ENCODE measurements at places on chromosomes 1 and 21.

DNA sequence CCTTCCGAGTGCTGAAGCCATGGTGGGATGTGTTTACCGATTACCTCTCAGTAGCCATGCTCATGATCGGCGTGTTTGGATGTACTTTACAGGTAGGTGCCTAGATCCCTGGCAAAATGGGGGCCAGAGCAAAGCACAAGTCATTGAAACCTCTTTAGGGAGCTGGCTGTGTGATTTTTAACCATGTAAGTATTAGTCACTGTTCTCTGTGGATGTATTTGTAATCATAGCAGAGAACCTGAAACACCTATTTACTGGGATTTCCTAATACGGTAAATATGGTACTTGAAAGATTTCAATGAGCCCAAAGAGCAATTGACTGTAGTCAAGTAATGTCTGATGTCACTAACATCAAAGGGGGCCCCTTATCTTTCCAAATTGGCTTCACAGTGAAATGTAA, 53.6 kb downstream of the LRRC8C start:
- DNase-seq = no peak

DNA sequence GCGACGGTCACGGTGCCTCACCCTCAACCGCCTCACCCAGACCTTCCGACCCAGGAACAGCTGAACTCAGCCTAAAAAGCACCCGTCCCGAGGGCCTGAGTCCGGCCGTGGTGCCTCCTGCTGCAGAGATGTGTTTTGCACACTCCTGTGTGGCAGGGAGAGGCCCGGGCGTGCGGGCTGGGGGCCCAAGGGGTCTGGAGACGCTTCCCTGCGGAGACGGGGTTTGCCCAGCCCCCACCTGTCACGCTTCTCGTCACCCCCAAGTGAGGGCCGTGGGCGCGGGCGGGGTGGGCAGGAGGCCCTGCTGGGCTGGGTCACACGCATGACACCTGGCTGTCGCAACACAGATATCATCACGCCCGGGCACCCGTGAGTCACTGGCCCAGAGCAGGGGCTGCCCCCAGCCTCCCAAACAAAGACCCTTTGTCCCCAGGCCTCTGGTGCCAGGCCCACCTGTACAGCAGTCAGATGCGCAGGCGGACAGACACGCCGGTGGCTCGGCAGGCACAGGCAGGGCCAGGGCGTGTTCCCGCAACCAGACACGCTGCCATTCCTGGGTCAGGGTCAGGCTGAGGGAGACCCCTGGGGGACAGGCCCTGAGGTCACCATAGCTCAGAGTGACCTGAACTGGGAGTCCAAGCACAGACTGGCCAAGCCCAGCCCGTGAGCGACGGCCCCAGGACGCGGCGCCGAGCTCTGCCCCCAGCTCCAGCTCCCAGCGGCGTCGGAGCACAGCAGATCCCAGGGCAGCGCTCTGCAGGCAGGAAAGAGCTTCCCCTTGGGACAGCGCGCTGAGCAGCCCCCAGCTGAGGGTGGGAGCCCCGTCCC, 6.1 kb downstream of the B3GALT6 start:
- DNase-seq = peak; percentile 48

GRCh38 chr1:182764029-182764727, 25.4 kb upstream of the NPL start:
- no peak for DNase-seq

DNA sequence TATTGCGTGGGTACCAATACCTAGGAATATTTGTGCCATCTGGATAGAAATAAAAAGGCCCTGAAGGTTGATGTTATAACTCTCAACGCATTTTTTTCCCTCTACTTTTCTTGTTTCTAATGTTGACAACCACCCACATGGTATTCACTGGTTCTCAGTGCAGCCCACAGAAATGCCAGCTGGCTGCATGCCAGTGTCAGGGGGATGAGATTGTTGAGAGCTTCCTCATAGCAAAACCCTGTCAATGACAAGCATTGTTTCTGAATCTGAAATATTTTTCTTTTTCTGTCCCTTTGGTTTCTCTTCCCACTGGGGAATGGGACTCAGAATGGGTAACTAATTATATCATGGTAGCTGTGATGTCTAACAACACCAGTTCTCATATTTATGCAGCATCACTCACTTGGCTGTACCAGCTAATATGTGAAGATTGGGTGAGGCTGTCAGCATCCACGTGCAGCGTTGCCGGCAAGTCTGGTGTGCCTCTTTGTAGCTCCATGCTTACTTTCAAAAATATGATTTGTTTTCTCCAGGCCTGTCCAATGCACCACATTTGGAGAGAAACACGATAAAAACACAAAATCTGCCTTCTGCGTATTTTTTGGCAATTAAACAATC, 284.6 kb downstream of the PTBP2 start:
- no peak for DNase-seq

DNA sequence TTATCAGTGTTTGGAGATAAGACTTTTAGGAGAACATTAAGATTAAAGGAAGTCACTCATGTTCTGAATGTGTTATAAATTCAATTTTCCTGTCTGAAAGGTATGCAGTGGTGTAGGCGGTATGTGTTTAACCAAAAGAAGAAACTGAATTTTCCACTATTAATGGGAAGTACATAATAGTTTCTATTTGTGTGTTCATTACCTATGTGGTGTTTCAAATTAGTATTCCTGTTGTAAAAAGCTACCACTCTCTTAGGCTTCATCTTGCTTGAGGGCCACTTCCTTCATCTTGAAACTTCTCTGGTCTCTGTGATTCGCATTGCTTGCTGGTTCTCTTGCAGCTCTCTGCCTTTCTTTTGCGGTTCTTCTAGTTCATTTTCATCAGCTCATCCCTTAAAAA, 123.4 kb downstream of the HLX start:
- DNase-seq = no peak

GRCh38 chr21:44524414-44525371, 15.3 kb downstream of the KRTAP10-1 start:
- no peak for DNase-seq

- no peak for DNase-seq
Observed at GRCh38 chr1:238998577-238998976, 387.8 kb upstream of the CHRM3 start.

DNA sequence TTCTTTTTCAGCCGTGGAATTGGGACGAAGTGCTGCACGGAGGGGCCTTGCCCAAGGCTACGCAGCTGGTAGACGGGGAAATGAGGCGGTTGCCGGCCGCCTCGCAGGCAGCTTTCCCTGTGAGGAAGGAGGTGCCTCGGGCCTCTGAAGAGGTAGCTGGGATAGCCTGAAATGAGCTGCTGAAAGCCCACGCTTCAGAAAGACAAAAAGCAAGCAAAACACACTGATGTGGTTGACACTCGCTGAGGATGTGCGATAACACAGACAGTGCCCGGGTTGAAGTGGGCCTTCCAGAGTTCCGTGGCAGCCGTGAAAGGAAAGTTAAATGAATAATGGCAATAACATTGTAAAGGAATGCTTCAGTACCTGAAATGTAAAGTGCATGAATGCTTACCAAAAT, 47.2 kb downstream of the S1PR1 start:
- DNase-seq = peak; percentile 66

DNA sequence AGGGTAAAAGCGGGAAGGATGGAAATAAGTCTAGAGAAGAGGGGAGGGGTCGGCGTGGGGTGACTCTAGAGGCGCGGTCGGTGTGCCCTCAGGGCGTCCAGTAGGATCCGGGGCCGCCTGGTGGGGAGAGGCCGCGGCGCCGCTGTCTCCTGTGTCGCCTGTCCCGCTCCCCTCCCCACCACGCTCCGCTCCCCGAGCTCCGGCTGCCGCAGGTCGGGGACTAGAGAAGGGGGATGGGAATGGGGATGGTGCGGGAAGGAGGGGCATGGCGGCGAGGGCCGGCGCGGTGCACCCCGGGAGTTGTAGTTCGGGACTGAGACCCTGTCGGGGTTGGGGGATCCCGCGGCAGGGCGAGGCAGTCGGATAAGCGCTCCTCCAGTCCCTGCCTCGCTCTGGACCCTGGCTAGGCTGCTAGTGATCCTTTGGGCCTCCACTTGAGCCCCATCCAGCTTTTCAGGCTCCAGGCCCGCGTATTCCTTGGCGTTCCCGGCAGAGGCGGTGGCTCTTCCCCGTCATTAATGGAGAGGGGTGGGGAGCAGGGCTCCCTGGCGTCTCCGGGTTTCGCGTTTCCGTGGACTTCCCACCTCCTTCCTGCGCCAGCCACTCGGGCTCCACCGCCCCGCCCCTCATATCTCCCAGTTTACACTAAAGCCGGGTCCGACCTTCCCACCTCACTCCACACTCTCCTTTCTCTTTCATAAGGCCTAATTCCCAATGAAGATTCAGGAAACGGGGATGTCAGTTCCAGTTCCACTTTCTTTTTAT, at the start of gene ENTREP3:
ENTREP3 (minus strand) TSS at position 241 of the 765 bp plus-strand sequence. CDS start 606 bp downstream, outside the sequence.
- peak; percentile 88 for DNase-seq

- DNase-seq = no peak
Observed at GRCh38 chr1:43134640-43135039, 37.5 kb downstream of the EBNA1BP2 start.

- DNase-seq = no peak
Observed at GRCh38 chr1:26302733-26303405, 3.6 kb downstream of the UBXN11 start.

- no peak for DNase-seq
Observed at GRCh38 chr1:157411064-157411463, 141.3 kb downstream of the FCRL5 start.

DNA sequence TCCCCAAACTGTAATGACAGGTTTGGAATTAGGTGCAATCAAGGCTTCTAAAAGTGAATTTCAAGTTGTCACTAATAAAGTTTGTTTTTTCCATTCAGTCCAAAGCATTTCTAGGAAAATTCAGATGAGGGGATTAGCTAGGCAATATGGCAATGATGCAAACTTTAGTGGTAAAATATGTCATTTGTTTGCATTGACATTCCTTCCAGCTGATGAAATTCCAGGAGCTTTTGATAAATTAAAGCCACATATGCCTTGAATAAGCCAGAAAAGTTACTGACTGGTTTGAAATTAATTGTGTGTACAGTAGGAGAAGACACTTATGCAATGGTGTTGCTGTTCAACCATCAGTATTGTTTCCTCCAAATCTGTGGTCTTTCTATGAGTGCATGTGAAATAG, 57.8 kb downstream of the MROH9 start:
- DNase-seq = no peak

DNA sequence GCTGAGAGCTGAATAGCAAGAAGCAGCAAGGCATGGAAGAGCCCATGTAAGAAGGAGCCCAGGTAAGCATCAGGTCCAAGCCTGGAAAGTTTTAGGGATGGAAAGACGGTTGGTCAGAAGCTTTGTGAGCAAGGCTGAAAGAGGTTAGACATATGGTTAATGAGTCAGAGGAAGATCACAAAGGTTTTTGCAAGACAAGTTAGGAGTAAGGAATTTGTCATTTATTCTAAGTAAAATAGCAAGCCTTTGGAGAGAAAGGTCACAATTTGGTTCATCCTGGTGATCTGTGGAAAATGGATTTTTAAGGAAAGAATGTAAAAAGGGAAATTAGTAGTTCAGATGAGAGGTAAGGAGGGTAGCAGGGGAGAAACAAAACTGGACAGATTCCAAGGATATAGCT, 106.7 kb downstream of the DPYD start:
- no peak for DNase-seq

GRCh38 chr1:200699871-200700270, 30.2 kb upstream of the DDX59 start:
- no peak for DNase-seq

DNA sequence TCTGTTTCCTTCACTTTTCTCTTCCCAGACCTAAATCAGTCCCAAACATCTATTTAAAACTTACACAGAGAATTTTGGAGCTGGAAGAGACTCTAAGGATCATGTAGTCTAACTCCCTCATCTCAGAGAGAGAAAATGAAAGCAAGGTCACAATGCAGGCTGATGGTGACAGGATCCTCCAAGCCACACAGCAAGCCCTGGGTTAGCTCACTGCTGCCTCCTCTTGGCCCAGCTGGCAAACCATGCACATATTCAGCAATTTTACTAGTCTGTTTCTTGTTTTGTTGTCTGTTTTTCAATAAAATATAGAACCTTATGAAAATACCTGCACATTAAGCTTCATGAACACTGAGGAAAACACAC, 27.7 kb upstream of the LY9 start:
- DNase-seq = peak; percentile 89

GRCh38 chr1:168894397-168894903, 165.4 kb upstream of the DPT start:
- DNase-seq = no peak

DNA sequence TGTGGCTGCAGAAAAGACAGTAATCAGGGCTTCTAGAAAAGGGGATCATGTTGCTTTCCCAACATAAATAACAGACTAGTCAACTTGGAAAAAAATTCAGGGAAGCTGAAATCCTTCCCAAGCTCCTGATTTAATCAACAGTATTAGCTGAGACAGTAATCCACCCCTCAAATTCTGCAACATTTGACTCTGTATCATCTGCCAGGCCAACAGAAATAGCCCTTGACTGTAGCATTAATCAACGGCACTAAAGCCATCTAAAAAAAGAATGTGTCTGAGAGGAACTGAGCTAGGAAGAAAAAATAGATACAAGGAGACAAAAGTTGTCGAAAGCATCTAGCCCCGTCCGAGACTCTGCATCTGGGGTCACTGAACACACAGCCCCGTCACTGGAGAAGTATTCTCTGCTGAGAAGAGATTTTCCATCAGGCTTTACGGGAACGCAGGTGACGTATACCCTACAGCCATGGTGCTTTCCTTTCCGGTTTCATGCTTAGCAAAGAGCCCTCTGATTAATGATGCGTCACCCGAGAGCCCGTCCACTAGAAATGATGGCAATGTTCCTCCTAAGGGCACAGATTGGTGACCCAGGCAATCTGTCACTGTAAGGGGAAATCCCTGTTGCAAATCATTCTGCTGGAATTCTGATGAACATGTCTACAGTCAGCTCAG, 42.1 kb upstream of the TP53BP2 start:
- no peak for DNase-seq

- peak; percentile 94 for DNase-seq
Observed at GRCh38 chr1:77759071-77760028, at the start of gene USP33. Gene USP33, minus strand, starts transcription at chr1:77759852. Its CDS starts 18,155 bp downstream, at chr1:77741697.

DNA sequence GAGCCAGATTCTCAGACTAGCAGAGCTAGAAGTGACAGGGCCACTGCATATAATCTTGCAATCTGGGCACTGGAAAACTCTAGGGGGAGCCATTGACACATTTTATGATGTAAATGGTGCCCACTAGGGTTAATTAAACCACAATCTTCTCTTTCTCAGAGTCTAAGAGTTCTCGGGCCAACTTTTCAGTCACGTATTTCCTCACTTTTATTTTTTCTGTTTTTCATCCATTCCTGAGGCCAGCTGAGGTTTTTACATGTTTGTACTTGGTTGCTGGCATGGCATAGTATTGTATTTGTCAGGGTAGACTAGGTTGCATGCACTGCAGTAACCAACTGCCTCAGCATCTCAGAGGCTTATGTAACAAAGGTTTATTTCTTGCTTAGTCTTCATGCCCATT, 138.2 kb downstream of the ZNF326 start:
- peak; percentile 24 for DNase-seq
